ENCODE measurements at places on chromosomes 6 and 20.

GRCh38 chr6:154865291-154865690, 129.8 kb upstream of the TIAM2 start:
- H3K4me3 ChIP-seq: no peak overlapping the region
- no peaks in the 10 kb centered on the region for H3K36me3 ChIP-seq
- H3K27me3 ChIP-seq: no peaks in the 10 kb centered on the region

DNA sequence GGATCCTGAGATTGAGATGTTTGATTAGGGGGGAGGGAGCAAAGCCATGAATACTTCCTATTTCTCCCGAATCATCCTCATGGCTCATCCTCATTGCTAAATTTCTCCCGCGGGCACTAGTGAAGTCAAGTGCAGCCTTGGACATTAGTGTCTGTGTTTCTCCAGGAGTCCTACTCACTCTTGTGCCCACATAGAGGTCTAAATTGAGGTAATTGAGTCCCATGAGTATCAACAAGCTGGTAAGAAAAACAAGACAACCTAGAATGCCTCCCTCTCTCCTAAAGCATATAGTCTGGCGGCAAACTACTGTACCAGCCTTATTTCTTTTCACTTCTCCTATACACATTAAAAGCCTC, 420 bp downstream of the CENPQ start:
- no peaks in the 10 kb centered on the region for H3K27me3 ChIP-seq
- DNase-seq: no peak
- peak overlapping the region; percentile 4 for H3K27ac ChIP-seq
- H3K36me3 ChIP-seq: peaks cover 8% of the 10 kb centered on the region
- H3K4me1 ChIP-seq: peaks cover 25% of the 10 kb centered on the region

- H3K4me3 ChIP-seq: no peak overlapping the region
- no peaks in the 10 kb centered on the region for H3K36me3 ChIP-seq
- no peak for DNase-seq
- H3K4me1 ChIP-seq: no peaks in the 10 kb centered on the region
- no peak overlapping the region for H3K27ac ChIP-seq
These were observed 86.2 kb downstream of the VEGFA start for GRCh38 chr6:43856005-43856765.

- no peaks in the 10 kb centered on the region for H3K36me3 ChIP-seq
- H3K4me3 ChIP-seq: no peak overlapping the region
- peak; percentile 64 for DNase-seq
- peaks cover 6% of the 10 kb centered on the region for H3K4me1 ChIP-seq
- peak overlapping the region; percentile 37 for H3K27ac ChIP-seq
- H3K27me3 ChIP-seq: no peaks in the 10 kb centered on the region
These were observed 54.8 kb upstream of the SGK1 start for GRCh38 chr6:134372603-134373281.

Measured in CD4-positive, alpha-beta T cell (primary cell).